ENCODE measurements at places on chromosomes 7 and 10.

DNA sequence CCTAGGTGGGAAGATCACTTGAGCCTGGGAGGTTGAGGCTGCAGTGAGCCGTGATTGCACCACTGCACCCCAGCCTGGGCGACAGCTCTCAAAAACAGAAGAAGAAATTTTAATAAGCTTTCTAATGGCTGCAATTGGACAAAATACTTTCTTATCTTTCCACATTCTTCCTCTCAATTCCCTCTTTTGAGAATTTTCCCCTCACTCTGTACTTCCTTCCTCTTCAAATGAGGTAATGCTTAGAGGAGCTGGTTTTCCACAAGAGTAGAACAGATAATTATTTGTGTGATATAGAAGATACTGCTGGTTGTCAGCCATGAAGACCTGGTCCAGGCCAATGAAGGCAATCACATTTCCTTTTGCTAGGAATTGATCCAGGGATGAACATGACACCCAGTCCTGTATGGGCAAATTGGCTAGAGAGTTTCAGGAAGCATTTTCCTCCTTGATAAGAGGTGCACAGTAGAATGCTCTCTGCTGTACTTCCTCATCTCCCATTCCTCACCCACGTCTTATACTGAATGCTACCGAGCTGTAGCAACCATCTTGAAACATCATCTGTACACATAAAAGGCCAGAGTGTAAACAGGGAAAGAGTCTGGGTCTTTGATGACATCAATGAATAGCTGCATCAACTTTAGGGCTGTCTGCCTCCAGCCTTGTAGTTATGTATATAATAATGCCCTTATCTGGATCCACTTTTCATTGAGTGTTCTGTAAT lies 103.9 kb downstream of the CDK6 start:
- DNase-seq: no peak

- DNase-seq: no peak
Measured at GRCh38 chr10:132861884-132862461, 76.0 kb upstream of the NKX6-2 start.

GRCh38 chr7:137547485-137547884 lies 204.0 kb upstream of the PTN start:
- no peak for DNase-seq

- no peak for DNase-seq
Measured at GRCh38 chr7:116249969-116250553, 39.7 kb downstream of the TES start.

GRCh38 chr7:148901178-148901577 lies 17.1 kb upstream of the EZH2 start:
- DNase-seq: no peak

- DNase-seq: no peak
Measured at GRCh38 chr7:103073989-103074518, 542 bp downstream of the FBXL13 start.

GRCh38 chr7:85234730-85235129 lies 47.9 kb upstream of the SEMA3D start:
- no peak for DNase-seq

DNA sequence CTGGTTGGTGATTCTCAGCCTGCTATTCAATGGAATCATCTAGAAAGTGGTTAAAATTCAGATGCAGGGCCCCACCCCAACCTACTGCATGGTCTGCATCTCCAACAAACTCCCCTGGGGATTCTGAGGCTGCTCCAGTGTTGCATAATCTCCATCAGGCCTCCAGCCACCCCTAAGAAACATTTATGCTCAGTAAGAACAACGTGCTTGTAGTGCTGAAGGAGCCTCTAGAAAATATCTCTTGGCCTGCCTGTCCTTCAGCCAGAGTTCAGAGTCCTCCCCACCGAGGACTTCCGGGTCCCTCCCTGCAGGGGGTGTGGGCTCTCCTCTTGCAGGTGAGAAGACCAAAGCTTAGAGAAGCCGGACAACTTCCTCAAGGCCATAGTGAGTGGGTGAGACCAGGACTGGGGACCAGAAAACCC lies 159.8 kb downstream of the SH3PXD2A start:
- DNase-seq: no peak

DNA sequence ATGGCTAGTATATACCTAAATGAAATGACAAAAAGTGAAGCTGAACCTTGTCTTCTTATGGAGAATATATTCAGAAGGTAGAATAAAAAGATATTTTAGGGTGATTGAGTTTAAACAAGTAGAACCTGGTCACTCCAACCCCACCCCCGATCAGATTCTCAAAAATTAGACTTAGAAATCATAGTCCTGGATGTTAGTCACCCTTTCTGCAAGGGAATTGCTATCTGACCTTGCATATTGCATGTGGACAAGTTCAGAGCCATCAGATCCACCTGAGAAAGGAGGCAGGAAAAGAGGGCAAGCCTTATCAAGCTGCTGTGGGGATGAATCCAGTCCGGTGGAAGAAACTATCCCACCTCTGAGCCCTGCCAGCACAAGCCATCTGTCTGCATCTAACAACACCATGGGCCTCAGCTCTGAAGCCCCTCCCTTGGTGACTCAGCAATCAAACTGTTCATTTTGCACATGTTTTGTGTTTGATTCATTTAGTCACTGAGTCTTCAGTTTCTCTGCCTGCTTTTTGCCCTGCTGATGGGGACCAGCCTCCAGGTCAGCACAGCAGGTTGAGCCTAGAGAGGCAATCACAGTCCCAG lies 727.3 kb downstream of the AUTS2 start:
- DNase-seq: no peak

DNA sequence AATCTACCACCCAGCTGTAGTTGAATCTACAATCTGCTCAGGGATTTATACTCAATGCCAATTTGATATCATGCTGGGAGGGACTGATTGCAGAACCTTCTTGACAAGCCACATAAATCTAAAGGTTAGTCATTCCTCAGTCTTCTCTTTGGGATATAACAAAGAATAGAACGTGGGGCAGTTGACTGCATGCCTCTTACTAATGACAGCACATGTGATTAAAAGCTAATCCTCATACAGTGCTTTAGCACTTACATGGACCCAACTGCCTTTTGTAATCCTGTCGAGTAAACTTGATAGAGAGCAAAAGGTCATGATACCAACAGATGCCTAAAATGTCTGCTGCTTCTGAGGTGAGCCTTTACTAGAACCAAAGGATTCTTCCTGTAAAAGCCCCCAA lies 12.3 kb downstream of the KLHL7 start:
- no peak for DNase-seq

- no peak for DNase-seq
Measured at GRCh38 chr7:92608380-92609322, 18.5 kb upstream of the FAM133B start.

DNA sequence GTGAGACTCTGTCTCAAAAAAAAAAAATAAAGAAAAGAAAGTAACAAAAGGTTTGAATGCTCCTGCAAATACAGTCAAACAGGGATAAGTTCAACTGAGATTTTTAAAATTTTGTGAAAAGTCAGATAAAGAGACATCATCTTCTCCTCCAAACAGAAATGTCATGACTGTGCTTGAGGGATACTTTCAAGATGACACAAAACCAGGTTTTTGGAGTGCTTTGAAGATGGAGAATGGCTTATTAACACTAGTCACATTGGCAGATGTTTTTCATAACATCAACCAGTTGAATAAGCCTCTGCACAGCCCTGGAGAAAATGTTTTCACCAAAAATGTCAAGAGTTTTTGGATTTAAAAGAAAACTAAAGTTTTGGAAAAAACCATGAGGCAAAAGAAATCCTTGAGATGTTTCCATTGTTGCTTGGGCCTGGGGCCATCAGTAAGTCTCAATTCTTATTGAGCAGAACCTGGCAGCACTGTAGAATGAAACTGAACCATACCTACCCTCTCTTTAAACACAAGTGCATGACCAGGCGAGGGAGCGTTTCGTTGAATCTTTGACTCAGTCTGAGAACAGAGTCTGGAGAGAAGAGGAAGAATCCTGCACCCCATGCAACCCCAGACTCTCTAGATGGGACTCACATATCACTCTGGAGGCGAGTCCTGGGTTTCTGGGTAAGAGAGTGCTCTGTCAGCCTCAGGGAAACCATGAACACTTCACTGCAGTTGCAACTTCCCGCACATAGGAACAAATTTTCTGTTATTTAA lies 37.4 kb upstream of the PRKCQ start:
- no peak for DNase-seq

DNA sequence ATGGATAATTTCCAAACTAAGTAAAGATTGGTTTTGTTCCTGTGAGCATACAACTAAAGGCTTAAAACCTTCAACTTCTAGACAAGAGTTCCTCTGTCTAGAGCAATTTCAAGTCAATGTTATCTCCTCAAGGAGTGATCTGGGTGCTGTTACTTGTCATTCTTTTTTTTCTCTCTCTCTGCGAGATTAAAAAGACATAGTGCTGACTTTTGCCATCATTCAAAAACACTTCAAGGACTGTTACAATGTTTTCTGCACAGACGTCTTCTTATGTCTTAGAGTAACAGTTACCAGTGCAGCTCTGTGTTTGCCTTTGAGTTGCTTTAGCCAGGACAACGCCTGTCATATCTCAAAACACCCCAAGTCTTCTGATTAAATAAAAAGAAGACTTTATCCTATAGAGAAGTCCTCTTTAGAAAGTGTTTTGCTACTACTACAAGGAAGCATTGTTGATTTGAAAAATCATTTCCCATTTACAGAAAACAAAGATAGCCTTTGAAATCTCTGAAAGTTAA lies 263.5 kb upstream of the FERD3L start:
- DNase-seq: no peak

GRCh38 chr10:13840036-13840435 lies 253.3 kb downstream of the PRPF18 start:
- DNase-seq: no peak

DNA sequence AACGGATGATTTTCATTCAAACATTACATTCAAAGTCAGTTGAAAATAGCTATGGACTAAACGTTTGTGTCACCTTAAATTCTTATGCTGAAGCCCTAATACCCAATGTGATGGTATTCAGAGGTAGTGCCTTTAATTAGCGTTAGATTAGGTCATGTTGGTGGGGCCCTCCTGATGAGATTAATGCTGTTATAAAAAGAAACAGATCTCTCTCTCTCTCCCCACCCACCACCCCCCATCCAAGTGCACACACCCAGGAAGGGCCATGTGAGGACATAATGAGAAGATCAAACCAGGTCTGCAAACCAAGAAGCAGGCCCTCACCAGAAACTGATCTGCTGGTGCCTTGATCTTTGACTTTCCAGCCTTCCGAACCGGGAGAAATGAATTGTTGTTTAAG lies 44.2 kb downstream of the ZNF438 start:
- DNase-seq: no peak

DNA sequence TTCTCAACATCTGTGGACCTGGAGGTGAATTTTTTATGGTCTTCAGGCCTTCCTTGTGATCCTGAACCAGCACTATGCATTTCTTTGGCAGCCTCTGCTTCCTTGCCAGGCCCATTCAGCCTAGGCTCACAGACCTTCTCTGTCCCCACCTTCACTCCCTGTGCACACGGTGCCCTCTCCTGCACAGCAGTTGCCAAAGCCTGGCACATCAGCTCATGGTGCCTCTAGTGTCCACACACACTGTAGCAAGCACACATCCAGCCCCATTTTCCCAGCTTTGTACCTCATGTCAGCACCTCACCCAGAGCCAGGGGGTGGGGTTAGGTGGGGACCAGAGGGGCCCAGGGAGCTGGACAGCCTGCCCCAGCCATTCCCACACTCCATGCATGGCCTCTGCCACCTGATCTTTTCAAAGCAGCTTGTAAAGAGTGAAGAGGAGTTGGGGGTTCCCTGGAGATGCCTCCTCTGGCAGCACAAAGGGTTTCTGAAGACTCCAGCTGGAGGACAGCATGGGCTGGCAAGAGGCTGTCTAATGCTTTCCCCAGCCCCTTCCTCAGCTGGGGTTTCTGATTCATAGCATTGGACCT lies 57.9 kb upstream of the TMEM72 start:
- DNase-seq: no peak

DNA sequence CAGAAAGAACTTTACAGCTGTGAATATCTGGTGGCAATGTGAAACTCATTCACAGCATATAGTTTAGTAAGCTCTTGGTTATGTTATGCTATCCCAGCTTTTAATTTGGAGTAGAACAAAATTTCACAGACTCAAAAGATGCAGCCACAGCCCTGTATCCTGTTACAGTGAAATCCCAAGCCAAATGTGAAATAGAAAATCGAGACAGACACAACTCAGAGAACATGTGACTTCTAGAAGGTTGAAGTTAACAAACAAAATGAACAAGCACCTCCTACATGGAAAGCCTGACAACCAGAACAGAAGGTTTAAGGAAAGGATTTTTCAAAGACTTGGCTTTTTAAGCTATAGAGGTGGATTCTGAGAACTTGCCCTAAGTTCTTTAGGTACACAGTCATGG lies 39.6 kb downstream of the JAZF1 start:
- no peak for DNase-seq

GRCh38 chr10:63388421-63389031 lies 77.3 kb downstream of the JMJD1C start:
- no peak for DNase-seq

DNA sequence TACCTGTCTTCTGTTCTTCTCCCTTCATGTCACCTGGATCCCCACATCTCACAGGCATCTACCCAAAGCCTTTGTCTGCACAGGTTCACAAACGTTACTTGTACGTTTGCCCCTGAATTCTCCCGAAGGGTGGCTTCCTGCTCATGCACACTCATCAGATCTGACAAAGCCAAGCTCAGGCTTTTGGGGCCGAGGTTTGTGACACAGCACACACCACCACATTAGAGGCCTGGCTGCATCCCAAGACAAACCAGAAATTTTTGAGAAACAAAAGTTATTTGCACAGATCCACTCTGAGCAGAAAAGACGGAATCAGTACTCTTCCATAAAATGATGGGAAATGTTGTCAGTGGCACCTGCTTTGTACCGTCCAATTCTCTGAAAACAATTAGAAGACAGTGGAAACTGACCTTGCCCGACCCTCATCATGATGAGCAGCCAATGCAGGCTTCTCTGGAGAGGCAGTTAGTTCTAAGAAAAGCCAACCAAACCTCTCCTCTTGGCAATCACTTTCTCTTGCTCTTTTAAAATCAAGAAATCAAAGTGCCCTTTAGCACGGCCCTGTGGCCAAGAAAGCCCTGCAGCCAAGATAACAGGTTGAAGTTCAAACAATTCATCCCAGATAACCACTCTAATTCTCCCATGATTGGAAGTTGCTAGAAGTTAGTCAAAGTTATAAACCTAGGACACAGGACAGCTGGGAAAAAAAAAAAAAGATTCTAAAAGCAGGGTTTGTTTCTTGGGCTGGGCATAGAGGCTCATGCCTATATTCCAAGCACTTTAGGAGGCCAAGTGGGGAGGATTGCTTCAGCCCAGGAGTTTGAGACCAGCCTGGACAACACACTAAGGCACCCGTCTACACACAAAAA lies 13.6 kb upstream of the SVIL start:
- DNase-seq: no peak

DNA sequence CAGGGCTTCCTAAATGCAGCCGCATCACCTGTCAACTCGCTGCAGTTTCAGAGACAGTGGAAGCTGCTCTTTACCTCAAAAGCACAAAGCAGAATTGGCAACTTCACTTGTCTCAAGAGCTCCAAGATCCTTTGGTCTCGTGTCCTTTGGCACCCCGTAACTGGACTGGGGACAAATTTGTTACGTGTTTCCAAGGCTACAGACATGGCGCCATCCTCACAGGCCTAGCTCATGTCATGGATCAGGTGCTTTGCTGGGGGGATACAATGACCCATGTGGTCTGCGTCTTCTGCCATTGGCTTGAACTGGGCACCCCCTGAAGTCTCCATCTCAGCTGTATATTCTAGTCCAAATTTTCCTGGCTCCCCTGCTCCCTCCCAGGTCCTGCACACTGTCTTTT lies 48.6 kb downstream of the CHST3 start:
- no peak for DNase-seq

Measured in cortex of kidney (tissue), 1 donor.